ENCODE measurements at places on chromosomes 1 and 21.

GRCh38 chr1:29417147-29417858 is 181.0 kb downstream of the PTPRU start:
- no peak for DNase-seq

DNA sequence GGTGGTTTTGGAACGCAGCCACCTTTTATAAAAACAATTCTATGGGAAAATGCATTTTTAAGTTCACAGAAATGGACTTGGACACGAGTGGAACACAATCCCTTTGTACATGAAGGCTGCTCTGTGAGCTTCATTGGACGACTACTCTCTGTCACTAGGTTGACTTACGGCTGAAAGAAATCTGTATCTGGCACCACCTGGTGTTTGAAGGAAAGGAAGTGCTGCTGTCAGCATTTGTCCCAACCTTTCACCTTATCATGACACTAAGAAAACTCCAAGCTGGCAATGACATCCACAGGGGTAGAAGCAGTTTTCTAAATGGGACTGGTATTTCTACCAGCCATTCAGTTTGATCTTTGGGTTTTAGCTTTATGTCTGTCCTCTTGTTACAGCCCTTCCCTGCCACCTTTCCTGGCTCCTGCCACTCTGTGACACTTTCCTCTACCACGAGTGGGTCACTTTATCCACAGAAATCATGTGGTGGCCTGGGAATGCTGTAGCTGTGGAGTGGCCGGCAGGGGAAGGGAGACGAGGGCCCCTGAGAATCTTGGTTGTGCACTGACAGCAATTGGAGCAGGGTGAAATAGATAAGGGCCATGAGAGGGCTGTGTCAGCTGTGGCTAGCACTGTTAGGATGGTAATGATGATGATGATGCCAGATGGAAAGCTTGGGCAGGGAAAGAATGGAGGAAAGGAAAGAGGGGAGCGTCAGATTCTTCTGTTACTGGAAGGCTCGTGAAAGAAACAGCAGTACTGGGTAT is 85.2 kb downstream of the TBX19 start:
- DNase-seq = no peak

- DNase-seq = no peak
Observed at GRCh38 chr21:36767096-36767495, 68.2 kb downstream of the SIM2 start.

DNA sequence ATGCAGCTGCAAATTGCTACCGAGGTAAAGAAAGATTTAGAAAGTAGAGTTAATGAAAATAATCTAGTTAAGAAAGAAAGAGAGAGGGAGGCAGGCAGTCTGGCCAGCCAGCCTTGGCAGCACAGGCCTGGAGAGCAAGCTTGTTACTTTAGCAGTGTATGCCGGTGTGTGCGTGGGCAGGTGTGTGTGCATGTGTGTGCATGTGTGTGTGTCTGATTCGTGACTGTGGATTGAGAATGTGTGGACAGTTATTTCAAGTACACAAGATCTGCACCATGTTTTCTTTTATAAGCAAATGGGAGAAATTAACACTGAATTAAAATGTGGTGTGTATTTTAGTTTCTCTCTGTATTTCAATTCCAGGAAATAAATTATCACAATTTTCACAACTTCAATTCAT is 211.6 kb downstream of the DSCAM start:
- no peak for DNase-seq

DNA sequence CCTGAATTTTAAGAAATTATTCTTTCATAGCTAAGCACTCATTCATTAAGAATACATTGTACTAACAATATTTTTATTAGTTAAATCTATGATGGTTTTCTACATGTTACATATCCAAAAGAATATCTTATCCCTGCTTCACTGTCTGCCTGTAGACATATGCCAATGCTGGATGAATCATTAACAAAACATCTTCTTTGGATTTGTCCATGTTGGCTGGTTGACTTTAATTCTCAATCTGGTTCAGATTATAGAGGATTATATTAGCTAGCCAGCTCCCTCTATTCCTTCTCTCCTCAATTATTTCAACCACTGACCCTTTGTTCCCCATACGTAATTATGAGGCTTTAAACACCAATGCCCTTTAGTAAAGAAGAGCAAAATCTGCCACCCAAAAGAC is 138.9 kb upstream of the DMRTA2 start:
- no peak for DNase-seq

DNA sequence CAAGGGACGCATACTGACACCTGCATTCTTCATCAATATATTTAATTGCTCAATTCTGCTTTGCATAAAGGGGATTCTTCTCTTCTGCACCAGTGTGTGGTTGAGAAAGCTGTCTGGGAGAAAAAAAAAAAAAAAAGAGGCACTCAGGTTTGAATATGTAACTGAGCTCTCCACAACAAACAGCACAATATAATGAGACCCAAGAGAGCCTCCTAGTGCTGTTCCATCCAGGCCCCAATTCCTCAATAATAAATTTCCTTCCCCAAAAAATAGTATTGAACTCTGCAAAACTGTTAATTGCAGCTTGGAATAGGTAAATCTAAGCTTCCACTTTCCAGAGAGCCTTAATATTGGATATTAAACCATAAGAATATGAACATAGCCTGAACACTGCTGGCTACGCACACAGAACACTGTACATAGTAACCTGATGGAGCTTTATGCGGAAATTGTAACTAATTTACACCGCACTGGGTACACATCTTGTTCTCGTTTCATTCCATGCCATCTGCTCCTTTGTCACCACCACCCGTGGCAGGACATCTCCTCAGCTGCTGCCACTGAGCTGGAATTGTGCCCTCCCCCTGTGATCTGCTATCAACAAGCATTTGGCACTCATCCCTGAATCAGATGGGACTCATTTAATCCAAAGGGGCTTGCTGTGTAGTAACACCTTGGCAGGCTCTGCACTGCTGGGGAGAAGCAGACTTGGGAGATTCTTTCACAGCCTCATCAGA is 272.0 kb downstream of the HHIPL2 start:
- no peak for DNase-seq

GRCh38 chr1:1371746-1372711 is 3.0 kb downstream of the AURKAIP1 start:
- DNase-seq = no peak

- DNase-seq = no peak
Observed at GRCh38 chr1:72433591-72433990, 151.3 kb upstream of the NEGR1 start.

DNA sequence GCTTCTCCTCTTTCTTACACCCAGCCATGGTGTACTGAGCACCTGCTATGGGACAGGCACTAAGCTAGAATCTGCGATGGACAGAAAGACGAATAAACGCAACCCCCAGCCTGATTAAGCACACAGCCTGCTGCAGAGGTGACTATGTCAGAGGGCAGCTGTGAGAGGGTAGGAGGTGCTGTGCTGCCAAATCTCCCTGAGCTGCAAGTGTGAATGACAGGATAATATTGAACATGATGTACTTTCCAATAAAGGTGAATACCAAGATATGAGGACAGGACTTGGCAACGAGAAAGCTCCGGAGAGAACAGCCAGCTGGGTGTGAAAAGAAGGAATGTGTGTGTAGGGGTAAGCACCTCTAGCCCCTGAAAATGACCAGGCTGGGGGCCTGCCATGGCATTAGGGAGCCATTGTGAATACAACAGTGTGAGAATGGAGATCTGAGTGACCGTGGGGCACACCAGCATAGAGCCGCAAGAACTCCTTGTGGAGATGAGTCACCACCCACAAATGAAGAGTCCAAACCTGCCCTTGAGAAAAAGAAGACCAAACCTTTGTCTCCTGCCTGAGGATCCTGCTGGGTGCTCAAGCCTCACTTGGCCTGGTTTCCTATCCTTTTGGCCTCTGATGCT is 83.0 kb upstream of the ATF3 start:
- DNase-seq = no peak

GRCh38 chr1:183942933-183943693 is 94.4 kb downstream of the COLGALT2 start:
- DNase-seq = no peak

GRCh38 chr1:236545621-236546169 is 21.9 kb downstream of the LGALS8 start:
- DNase-seq = no peak

GRCh38 chr1:171739656-171740055 is 2.2 kb downstream of the VAMP4 start:
- DNase-seq = no peak

DNA sequence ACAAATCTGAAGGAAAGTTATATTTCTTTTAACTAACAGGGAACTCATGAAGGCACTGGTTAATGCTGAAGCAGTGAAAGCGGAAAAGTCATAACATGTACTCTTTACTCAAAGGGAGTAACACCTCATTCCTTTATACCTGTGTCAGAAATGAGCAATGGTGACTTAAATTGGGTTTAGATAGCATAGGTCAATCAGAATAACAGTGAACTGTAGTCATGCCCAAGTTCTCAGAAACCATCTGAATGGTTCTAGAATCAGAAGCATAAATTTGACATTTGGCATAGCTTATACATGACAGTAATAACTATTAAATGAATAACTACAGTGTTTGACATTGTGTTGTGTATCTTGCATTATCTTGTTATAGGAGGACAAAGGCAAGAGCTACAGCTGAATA is 382.0 kb downstream of the NUF2 start:
- no peak for DNase-seq

DNA sequence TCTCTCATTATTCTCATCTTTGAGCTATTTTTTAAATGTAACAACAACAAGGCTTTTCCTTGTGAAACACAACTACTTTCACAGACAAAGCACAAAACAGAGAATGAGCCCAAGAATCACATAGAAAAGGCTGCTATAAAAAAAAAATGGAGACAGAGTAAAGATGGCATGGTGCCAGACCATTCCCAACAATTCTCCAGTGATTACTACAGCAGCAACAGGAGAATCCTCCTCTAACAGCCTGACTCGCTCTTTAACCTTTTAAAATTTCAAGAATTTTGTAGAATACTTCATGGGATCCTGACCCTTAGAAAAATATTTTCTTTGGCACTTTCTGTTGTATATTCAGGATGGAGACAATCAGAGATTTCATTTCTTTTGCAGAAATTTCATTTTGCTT is 3.8 kb upstream of the BCAS2 start:
- DNase-seq = no peak

GRCh38 chr1:152143150-152143887 is 15.7 kb downstream of the RPTN start:
- no peak for DNase-seq

DNA sequence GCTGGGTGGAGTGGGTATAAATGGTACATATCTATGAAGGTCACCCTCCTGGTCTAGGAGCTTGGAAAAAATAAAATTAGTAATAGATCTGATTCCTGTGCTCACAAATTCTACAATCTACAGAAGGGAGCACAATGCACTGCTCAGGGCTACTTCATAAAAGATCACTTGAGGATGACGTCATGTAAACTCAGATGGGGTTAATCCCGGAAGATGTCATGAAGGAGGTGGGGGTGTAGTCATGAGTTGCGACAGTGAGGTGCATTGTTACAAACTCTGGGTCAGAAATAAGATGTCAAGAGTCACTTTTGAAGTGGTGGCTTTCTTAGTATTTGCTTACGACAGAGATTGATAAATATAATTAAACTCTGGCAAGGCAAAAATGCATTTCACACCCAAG is 68.2 kb downstream of the LHX9 start:
- DNase-seq = no peak

DNA sequence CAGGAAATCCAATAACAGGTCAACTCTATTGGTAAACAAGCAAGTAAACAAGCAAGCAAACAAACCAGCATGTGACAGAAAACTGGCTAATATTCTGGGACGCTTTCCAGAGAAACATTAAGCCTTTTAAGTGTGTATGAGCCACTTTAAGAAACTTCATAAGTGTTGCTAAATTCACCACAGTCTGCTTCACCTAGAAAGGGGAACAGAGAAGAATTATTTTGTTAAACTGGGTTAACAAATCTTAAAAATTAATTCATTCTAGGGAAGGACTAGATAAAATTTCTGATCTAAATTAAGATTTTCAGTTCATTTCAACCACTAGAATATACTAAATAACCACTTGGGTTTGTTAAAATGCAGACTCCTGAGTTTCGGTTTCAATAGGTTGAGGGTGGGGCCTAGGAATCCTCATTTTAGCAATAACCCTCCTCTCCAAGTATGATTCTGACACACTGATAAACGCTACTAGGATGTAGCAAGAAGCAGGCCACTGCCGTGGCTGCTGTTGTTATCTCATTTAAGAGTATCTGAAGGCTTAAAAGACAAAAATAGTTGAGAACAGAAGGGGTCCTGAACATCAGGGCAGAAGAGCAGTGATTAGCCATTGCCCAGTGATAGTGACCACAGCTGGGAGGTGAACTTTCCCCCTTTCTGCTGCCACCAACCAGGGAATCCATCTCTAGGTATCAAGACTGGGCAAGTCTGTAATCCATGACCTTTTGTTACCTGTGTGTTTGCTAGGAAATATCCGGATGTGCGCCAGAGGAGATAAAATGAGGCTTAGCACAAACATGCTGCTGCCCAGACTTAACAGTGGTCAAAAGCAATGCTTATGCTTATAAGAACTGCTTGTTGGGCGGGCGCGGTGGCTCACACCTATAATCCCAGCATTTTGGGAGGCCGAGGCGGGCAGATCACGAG is 11.2 kb downstream of the CREG1 start:
- no peak for DNase-seq

DNA sequence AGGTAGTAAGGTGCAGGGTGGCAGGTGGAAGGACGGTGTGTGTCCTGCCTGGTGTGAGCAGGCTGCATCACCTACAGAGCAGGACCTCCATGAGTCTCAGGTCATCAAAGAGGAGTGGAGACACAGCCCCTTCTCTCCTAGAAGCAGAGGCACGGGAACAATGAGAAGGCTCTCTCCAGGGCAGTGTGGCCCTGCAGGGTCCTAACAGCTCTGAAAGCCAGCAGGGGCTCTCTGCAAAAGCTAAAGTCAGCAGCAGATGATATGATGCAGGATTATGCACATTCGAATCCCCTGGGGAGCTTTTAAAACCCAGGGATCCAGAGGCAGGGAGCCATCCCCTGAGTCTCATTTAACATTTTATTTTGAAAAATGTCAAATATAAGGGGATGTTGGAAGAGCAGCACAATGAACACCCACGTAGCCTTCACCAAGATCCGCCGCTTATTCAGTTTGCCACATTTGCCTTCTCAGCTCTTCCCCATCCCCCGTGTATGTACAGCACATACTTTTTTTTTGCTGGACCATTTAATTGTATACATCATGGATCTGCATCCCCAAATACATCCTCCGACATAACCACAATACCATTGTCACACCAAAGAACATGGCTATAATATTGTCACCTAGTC is 88.1 kb downstream of the CNIH3 start:
- no peak for DNase-seq

GRCh38 chr1:10870493-10871096 is 74.1 kb upstream of the CASZ1 start:
- no peak for DNase-seq

DNA sequence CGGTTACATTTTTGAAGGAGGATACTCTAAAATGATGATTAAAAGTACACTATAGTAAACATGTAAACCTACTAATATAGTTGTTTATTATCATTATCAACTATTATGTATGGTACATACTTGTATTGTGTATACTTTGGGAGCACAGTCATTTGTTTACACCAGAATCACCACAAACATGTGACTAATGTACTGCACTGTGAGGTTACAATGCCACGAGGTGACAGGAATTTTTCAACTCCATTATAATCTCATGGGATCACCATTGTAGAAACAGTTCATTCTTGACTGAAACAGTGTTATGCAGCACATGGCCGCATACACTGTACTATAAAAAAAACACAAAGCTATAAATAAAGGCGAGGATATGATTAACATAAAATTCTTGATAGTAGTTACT is 44.3 kb downstream of the GPATCH2 start:
- no peak for DNase-seq

- no peak for DNase-seq
Observed at GRCh38 chr1:22236166-22236565, 93.3 kb upstream of the WNT4 start.

All from substantia nigra (tissue), 51 donors.